Left kidney (tissue), 8 donors: ENCODE measurements at places on chromosomes 4 and X. TPM values are rescaled to one million over a fixed set of nuclear protein-coding genes. Genes with fewer than 3 reads are reported as not detected.

The NDST3 gene
- 4.5 TPM for polyA plus RNA-seq

The L1CAM gene
- 46.9 TPM for polyA plus RNA-seq

The ASMT gene
- polyA plus RNA-seq = 0.10 TPM

The CRMP1 gene
- 69.3 TPM for polyA plus RNA-seq

The CENPE gene
- polyA plus RNA-seq = 20.6 TPM

The VSIG1 gene
- polyA plus RNA-seq = 1.1 TPM

The HSD17B13 gene
- polyA plus RNA-seq = 0.71 TPM

The GPC4 gene
- 20.3 TPM for polyA plus RNA-seq

The SOWAHD gene
- polyA plus RNA-seq = 0.38 TPM

The RHOXF2B gene
- not detected for polyA plus RNA-seq

The ENAM gene
- polyA plus RNA-seq = 5.1 TPM

The FGF5 gene
- 0.03 TPM for polyA plus RNA-seq

The PABPC1L2B gene
- not detected for polyA plus RNA-seq

The ARL9 gene
- 0.45 TPM for polyA plus RNA-seq

The CXCL10 gene
- 0.93 TPM for polyA plus RNA-seq
